ENCODE measurements at places on chromosomes 3 and 15.
A peak's percentile ranks its signal among the peaks of the same experiment; 100 is the strongest.

- DNase-seq: no peak
These were observed 57.8 kb downstream of the WNT7A start for GRCh38 chr3:13822042-13822441.

- no peak for DNase-seq
These were observed 57.3 kb downstream of the ROBO2 start for GRCh38 chr3:77096966-77097890.

DNA sequence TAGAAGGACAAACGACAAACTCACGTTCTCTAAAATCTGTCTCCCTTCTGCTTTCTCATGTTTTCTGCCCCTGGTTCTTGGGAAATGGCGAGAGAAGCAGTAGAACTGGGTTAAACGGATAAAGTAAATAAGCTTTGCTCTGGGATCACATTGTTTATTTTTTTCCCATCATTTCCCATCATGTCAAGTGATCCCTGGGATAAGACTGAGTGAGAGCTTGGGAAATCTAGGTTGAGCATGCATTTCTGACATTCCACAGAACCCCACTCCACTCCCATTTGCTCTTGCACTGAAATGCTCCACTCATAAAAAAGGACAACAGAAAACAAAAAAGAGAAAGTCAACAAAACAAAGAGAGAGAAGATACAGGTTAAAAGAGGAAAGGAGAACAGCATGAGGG is 69.1 kb downstream of the SEMA6D start:
- DNase-seq: no peak

DNA sequence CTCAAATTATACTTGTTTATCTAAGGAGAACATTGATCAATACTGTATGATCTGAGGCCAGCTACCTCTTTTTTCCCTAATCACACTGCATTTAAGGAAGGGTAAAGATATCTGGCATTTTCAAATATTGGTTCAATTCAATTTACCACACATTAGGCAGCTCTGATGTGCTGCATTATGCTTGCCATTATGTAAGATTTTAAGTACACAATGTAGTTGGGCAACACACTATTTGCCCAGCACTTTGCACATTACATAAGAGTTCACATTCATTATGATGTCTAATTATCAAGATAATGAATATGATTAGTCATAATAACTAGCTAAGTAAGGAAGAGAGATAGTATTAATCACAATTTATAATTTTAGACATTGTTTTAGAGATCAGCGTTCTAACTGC is 196.3 kb downstream of the BCHE start:
- no peak for DNase-seq

GRCh38 chr3:194773216-194773615 is 87.5 kb downstream of the FAM43A start:
- no peak for DNase-seq

DNA sequence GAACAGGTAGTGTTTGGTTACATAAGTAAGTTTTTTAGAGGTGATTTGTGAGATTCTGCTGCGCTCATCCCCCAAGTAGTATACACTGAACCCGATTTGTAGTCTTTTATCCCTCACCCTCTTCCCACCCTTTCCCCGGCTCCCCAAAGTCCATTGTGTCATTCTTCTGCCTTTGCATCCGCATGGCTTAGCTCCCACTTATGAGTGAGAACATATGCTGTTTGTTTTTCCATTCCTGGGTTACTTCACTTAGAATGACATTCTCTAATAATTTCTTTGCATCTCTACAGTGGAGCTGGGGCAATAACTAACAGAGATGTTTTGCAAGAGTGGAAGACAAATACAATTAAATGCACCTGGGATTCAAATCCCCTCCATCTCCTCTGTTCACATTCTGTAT is 93.2 kb downstream of the TP63 start:
- DNase-seq: no peak

GRCh38 chr3:188310270-188310710 is 156.3 kb downstream of the LPP start:
- DNase-seq: no peak

DNA sequence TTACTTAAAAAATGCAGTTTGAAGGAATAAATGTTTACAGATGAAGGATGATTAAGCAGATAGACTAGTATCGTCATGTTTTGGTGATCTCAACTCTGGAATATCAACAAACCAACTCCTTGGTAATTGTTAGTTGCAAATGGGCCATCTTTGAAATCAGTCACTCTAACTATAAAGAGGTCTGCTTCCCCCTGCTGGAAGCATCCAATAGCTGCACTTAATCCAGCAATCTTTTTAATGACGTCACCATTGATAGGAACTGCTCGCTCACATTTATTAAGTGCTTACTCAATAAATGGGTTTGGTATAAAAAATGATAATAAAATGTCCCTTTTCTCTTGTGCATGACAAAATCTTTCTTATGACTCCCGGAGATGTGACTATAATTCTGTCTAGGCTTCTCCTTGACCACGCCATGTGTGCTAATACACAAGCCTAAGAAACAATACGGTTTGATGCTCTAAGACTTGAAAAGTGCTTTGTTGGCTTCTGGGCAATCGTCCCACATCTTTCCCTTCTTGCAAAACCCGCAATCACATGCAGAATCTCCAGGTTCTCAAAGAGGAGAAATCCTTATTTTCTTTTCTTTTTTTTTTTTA is 227.6 kb upstream of the POU1F1 start:
- DNase-seq: peak; percentile 0

GRCh38 chr3:48047841-48048464 is 31.7 kb upstream of the MAP4 start:
- no peak for DNase-seq

GRCh38 chr3:36820083-36820482 is 55.7 kb upstream of the DCLK3 start:
- no peak for DNase-seq

GRCh38 chr3:184322731-184323487 is 8.5 kb downstream of the EIF4G1 start:
- no peak for DNase-seq

DNA sequence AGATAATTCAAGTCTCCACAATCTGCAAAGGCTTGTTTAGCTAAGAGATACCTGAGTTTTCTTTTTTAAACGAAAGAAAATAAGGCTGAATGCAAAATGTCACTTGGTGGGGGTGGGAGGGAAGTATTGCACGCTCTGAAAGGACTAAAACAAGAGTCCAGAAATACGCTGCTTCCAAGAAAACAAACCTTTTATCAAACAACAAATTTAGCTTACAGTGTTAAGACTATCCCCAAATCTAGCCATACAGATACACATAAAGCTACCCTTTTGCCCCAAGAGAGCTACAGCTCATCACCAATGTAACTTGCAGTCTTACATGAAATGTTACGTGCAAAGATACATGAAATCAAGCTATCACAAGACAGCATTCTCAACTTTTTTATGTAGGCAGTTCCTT is 522.5 kb downstream of the FOXP1 start:
- DNase-seq: no peak

- no peak for DNase-seq
These were observed 121.7 kb downstream of the ZMAT3 start for GRCh38 chr3:178949896-178950295.
